ENCODE measurements at places on chromosomes 4 and X.

DNA sequence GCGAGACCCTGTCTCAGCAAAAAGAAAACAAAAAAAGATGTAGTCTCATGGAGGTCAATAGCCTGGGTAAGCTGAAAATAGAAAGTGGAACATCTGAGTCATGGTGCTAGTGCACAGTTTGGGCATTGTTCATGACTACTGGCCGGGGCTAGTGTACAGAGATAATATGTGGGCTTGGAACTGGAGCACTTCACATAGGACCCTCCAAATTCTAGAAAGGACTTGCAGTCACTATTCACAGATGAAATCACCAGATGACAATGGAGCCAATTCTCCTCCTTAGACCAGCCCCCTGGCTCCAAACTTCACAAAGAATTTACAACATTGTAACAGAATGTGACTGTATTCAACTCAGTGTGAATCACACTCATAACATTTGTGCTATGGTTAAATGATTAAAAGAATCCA lies 367.8 kb upstream of the SLC7A11 start:
- no peak for DNase-seq

GRCh38 chr4:83362492-83363329 lies 28.1 kb upstream of the HPSE start:
- no peak for DNase-seq

GRCh38 chrX:44944894-44945293 lies 71.9 kb downstream of the KDM6A start:
- no peak for DNase-seq

DNA sequence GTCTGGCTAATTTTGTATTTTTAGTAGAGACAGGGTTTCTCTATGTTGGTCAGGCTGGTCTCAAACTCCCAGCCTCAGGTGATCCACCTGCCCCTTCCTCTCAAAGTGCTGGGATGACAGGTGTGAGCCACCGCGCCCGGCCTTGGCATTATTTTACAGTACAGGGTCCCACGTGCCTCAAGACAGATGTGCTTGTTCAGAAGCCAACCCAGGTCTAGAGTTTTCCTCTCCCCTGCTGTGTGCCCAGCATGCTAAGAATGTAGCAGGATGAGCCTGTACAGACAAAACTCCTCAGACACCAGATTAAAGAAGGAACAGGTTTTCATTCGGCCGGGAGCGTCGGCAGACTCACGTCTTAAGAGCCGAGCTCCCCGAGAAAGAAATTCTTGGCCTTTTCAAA lies 42.2 kb downstream of the CRLF2 start:
- no peak for DNase-seq

DNA sequence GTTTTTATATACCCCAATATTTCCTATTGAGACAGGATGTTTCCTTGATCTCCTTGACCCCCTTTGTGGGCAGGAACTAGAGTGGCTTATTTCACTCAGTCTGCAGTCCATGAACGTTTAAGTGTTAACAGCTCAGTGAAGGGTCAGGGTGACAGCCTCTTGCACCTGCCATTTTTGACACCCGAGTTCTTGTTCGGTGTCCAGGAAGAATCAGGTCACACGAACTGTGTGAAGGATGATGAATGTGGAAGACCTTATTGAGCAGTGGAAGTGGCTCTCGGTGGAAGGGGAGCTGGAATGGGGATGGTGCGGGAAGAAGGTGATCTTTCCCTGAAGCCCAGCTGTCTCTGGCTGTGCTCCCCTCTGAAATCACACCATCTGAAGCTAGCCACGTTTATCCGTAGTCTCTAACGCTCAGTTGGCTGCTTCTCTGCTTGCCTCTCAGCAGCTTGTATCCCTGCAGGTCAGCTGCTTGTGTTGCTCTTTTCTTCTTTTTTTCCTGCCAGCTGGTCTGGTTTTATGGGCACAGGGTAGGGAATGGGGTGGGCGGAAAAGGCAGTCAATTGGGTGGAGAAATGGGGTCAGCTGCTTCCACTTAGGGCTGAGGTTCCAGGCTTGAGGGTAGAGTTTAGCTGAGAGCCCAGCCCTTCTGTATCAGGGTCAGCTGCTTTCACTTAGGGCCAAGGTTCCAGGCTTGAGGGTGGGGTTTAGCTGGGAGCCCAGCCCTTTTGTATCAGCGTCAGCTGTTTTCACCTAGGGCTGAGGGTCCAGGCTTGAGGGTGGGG lies 29.0 kb upstream of the CCNG2 start:
- no peak for DNase-seq

- no peak for DNase-seq
These were observed 1.3 kb downstream of the QDPR start for GRCh38 chr4:17510582-17510981.

- no peak for DNase-seq
These were observed 949.6 kb upstream of the PRKX start for GRCh38 chrX:4663085-4663484.

DNA sequence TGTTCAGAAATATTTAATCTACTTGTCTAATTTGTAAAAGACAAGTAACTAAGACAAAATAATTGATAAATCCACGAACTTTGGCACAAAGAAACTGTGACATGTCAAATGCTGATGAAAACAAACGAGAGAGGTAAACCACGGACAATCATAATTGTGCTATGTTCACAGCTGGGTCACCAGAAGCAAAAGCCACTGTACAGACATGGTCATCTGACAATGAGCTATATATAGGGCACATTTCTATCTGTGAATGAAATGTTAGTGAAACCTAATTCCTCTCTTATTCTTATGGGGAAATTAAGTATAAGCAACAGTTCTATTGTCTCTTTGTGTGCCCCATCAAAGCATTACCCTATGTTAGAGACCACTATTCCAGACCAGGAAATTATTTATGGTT lies 444.0 kb upstream of the TRAM1L1 start:
- no peak for DNase-seq
